ENCODE measurements at places on chromosomes 6 and 20.
A peak's percentile ranks its signal among the peaks of the same experiment; 100 is the strongest.

- no peak for DNase-seq
Measured at GRCh38 chr20:11001764-11002540, 328.2 kb upstream of the JAG1 start.

- no peak for DNase-seq
Measured at GRCh38 chr6:121809211-121809610, 373.8 kb downstream of the GJA1 start.

DNA sequence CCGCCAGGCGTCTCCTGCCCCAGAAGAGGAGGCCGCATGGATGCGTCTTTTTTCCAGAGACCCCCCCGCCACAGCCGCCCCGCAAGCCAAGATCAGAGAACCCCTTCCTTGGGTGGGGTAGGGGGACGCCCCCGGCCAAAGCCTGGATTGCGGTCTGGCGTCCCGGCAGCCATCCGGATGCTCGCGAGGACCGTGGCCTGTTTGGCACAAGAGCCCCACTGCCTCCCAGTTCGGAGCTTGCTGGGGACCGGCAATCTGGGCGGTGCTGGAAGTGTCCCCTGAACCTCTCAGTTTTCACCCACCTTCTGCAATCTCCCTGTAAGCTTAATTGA is 924 bp downstream of the FAM162B start:
- DNase-seq = no peak

DNA sequence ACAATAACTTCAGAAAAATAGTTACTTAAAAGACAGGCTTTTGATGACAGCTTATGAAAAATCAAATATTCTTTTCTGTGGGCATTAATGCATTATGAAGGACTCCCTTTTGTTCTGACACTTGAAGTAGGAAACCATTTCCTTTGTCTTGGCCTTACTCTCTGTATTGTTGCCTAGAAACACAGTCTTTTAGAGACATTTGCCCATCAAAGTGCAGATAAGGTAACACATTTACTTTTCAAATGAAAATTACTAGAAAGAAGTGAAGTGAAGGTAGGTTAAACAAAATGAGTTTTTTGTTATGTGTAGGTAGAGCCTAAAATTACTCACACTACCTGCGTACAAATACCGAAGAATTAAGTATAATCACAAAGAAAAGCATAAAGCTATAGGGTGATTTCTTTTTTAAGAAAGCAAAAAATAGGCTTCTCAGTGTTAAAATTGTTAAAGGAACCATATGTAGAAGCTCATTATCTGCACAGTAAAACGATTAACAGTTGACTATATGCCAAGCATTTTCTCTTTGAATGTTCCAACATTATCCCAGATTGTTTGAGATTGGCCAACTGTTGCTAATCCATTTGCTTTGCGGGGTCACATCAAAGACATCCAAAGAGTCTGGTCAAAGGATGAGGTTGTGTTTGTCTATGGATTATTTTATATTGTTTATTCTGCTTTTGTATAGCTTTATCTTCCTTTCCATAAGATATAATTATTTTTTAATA is 542.0 kb upstream of the RNF217 start:
- peak; percentile 36 for DNase-seq

Data from NCI-H1694 treated with DMSO at 0.1 percent for 48 hours (cell line).